ENCODE measurements at places on chromosomes 5 and 9. TPM values are rescaled to one million over a fixed set of nuclear protein-coding genes. Genes with fewer than 3 reads are reported as not detected.

ARID3C gene
- polyA plus RNA-seq, result not detected

GRCh38 chr9:88975966-88976889, 15.0 kb upstream of the S1PR3 start:
- no peak for DNase-seq

GRCh38 chr5:143980506-143980905, 168.5 kb downstream of the HMHB1 start:
- DNase-seq, result no peak

HTR1A gene
- polyA plus RNA-seq, result not detected

DNA sequence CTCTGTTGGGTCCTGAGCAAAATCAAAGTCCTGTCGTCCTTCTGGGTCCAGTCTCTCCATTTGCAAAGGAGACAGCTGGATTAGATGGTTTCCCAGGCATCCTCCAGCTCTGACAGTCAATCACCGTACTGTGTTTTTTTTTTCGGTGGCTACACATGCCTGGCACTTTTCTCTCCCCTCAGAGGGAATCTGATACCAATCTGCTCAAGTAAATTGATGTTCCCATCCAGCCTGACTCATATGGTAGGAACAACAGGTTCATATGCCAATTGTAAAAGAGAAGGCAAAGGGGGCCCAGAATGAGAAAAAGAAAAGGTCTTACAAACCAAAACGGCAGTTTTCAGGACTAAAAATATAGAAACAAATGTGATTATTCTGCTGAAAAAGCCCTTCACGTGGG, 1.2 kb downstream of the FBXO10 start:
- no peak for DNase-seq

EGFL7 gene
- 85.7 TPM for polyA plus RNA-seq

Measured in left renal cortex interstitium (tissue), 4 donors.